ENCODE measurements at places on chromosomes 1 and 21.

- peaks cover 42% of the 10 kb centered on the region for H3K4me1 ChIP-seq
- no peaks in the 10 kb centered on the region for H3K27me3 ChIP-seq
- H3K27ac ChIP-seq = peak overlapping the region; percentile 35
- no peaks in the 10 kb centered on the region for H3K36me3 ChIP-seq
- H3K4me3 ChIP-seq = no peak overlapping the region
- peak; percentile 64 for DNase-seq
Measured at GRCh38 chr1:225977937-225978748, 21.0 kb downstream of the SDE2 start.

DNA sequence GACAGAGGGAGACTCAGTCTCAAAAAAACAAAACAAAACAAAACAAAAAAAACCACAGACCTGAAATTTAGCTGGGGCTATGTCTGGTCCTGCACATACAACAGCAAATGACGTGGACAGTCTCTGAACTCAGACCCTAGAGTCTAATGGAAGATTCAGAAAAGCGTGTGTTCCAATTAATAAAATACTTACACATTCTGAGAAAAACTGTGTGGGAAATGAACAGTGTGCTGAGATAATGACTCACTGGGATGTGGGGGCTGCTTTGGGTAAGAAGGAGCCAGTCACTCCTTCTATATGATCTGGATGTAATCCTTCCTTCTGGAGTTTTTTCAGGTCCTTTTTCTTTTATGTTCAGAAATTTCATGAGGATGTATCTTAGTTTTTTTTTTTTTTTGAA lies 29.4 kb downstream of the CLDN14 start:
- H3K27ac ChIP-seq = no peak overlapping the region
- H3K36me3 ChIP-seq = no peaks in the 10 kb centered on the region
- no peaks in the 10 kb centered on the region for H3K27me3 ChIP-seq

- no peak overlapping the region for H3K27ac ChIP-seq
- no peaks in the 10 kb centered on the region for H3K36me3 ChIP-seq
- H3K4me1 ChIP-seq = peaks cover 16% of the 10 kb centered on the region
- no peak overlapping the region for H3K4me3 ChIP-seq
Measured at GRCh38 chr1:84758968-84759491, 68.8 kb upstream of the SSX2IP start.

DNA sequence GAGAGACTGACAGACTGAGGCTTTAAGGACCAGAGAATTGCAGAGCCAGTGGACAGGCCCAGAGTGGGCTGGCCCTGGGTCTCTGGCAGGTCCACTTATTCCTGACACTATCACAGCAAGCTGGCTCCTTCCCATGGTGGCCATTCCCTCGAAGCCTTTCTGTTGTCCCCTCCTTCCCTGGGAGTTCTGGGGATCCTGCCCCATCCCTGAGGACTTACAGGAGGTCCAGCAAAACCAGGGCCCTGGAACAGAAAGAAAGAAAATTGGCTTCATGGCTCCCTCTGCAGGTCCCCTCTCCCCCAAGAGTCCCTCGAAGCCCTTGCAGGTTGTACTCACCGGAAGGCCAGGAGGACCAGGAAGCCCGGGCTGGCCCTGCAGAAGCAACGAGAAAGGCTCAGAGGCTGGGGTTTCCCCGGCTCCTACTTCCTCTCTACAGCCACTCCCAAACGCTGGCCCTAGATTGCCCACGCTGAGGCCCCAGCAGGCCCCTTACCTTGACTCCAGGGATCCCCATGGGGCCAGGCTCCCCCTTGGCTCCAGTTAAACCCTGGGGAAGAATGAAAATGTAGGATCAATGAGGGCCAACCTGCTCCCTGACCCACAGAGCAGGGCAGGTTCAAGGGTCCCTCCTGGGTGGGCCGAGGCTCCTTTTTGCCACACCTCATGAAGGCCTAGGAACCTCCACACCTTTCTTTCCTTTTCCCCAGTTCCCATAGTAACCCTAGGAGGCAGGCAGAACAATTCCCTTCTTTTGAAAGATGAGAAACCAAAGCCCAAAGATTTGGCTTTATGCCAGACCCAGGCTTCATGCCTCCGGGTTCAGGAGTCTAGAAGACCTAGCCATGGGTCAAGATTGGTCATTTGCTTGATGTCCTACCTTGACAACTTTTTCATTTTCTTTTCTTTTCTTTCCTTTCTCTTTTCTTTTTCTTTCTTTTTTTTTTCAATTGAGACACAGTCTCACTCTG lies 4.6 kb downstream of the COL9A2 start:
- H3K4me3 ChIP-seq = no peak overlapping the region
- no peak for DNase-seq
- no peaks in the 10 kb centered on the region for H3K27me3 ChIP-seq
- no peaks in the 10 kb centered on the region for H3K36me3 ChIP-seq

DNA sequence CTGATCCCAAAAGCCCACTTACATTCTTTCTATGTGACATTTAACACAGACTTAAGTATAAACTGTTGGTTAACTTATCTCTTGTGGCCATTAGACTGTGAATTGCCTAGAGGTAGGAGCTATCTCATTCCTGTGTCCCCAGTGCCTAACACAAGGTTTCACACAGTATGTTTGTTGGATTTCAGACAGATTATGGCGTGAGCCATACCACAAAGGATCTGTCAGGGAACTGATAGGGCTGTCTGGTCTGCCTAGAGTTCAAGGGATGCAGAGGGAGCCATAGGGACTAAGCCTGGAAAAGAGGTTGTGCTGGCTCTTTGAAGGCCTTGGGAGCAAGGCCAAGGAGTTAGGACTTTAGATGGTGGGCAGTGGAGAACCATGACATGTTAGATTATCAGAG lies 40.0 kb downstream of the MEF2D start:
- no peaks in the 10 kb centered on the region for H3K36me3 ChIP-seq
- peaks cover 30% of the 10 kb centered on the region for H3K4me1 ChIP-seq
- no peak overlapping the region for H3K27ac ChIP-seq
- no peaks in the 10 kb centered on the region for H3K27me3 ChIP-seq
- no peak overlapping the region for H3K4me3 ChIP-seq

DNA sequence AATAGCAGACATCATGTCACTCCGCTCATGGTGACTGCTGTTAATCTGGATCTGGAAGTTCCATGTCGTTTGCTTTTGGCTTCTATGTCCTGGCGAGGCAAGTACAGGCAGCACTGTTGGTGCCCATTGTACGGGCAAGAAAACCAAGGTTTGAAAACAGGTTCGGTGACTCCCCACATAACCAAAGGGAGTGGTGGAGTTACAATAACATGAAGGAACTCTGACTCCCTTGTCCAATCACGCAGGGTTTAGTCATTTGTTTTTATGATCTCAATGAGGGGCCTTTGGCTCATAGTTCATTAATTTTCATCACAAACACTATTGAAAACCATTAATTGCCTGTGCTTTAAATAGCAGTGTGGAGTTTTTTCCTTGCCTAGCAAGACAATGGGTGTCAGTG lies 82.9 kb upstream of the SSX2IP start:
- no peak overlapping the region for H3K27ac ChIP-seq
- no peak overlapping the region for H3K4me3 ChIP-seq
- no peak for DNase-seq
- no peaks in the 10 kb centered on the region for H3K27me3 ChIP-seq
- no peaks in the 10 kb centered on the region for H3K36me3 ChIP-seq
- H3K4me1 ChIP-seq = no peaks in the 10 kb centered on the region

GRCh38 chr1:178538192-178538916 lies 25.4 kb downstream of the TEX35 start:
- no peak overlapping the region for H3K27ac ChIP-seq
- peaks cover 30% of the 10 kb centered on the region for H3K4me1 ChIP-seq
- no peaks in the 10 kb centered on the region for H3K27me3 ChIP-seq
- DNase-seq = no peak

- no peak overlapping the region for H3K4me3 ChIP-seq
- DNase-seq = no peak
- H3K27ac ChIP-seq = peak overlapping the region; percentile 82
- H3K36me3 ChIP-seq = no peaks in the 10 kb centered on the region
Measured at GRCh38 chr1:84300501-84300900, 1.0 kb upstream of the SAMD13 start.

DNA sequence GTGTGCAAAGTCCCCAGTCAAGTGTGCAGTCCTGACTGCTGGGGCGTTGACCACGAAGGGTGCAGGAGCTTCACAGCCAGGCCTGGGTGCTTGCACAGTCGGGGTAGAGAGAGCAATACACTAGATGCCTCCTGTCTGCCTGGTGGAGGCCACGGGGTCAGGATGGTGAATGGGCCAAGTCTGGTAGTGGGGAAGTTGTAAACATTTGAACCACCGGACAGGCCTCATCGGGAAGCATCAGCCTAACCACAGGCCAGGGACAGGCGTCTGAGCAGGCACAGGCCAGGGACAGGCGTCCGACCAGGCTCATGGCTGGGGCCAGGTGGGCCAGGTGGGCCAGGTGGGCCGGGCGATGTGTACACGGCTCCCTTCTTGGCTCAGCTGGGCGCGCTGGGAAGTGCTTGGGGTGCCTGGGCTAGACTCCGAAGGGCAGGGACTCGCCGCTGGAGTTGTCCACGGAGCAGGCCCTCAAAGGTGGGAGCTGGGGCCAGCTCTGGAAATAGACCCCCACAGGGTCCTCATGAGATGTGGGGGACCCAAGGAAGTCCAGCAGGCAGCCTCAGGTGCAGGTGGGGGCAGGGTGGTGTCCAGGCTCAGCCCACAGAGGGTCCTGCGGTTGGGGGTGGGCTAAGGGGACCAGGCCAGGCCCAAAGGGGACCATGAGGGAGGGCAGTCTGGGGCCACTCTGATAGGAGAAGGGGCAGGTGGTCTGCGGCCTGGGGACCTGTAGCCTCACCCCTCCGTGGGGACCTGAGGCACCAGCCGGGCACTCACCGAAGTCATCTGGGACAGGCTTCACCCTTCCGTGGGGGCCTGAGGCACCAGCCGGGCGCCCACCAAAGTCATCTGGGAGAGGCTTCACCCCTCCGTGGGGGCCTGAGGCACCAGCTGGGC lies 15.0 kb downstream of the COL6A1 start:
- no peak overlapping the region for H3K4me3 ChIP-seq
- no peaks in the 10 kb centered on the region for H3K4me1 ChIP-seq
- DNase-seq = peak; percentile 10
- no peaks in the 10 kb centered on the region for H3K36me3 ChIP-seq
- H3K27me3 ChIP-seq = no peaks in the 10 kb centered on the region

DNA sequence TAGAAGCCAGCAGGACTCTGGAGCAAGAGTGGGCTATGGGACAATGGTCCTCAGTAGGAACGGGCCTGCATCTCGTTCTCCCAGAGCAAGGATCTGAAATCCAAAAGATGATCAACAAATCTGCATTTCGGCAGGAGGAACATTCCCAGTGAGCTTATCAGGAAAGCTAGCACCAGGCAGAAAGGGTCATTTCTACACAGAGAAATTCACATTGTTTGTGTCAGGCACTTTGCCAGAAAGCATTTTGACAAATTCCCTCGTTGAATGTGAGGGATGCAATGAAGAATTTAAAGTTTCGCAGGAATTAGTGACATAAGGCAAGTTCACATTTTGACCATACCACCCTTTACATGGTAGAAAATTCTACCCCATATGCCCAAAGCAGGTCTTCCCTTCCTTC lies 31.6 kb upstream of the ETS2 start:
- peaks cover 4% of the 10 kb centered on the region for H3K4me1 ChIP-seq
- H3K27ac ChIP-seq = no peak overlapping the region
- no peak for DNase-seq

DNA sequence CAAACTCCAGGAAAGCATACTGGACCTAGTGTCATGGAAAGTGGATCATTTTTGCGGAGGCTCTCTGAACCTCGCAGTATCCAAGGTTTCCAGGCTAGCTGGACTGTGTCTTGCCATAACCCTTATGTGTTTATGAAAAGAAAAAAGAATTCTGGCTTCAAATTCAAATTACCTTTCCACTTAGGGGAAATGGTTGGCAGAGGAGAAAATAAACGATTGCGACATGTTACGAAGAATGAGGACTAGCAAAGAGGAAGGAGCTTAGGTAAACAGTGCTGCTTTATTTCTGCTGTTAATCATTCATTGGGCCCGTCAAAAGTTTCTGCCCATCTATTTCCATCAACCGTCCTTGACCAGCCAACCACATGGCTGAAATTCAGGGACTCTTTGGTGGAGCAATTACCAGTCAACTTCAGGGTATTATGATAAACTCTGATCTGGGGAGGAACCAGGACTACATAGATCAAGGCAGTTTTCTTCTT lies at the start of gene C4BPA:
Gene C4BPA (plus strand): TSS at position 342 of the 482 bp plus-strand sequence. CDS start 8,793 bp downstream, outside the sequence.
- DNase-seq = no peak
- H3K27me3 ChIP-seq = no peaks in the 10 kb centered on the region
- no peak within 1 kb of the TSS for H3K4me3 ChIP-seq
- H3K27ac ChIP-seq = peak within 1 kb of the TSS; percentile 67
- no peaks in the 10 kb centered on the region for H3K36me3 ChIP-seq

GRCh38 chr1:29504709-29505410 lies 268.5 kb downstream of the PTPRU start:
- H3K4me3 ChIP-seq = no peak overlapping the region
- DNase-seq = no peak
- no peak overlapping the region for H3K27ac ChIP-seq

- no peak overlapping the region for H3K27ac ChIP-seq
- peaks cover 18% of the 10 kb centered on the region for H3K36me3 ChIP-seq
- no peak overlapping the region for H3K4me3 ChIP-seq
- no peaks in the 10 kb centered on the region for H3K4me1 ChIP-seq
- DNase-seq = no peak
- no peaks in the 10 kb centered on the region for H3K27me3 ChIP-seq
Measured at GRCh38 chr1:19780267-19780877, 19.3 kb downstream of the TMCO4 start.

DNA sequence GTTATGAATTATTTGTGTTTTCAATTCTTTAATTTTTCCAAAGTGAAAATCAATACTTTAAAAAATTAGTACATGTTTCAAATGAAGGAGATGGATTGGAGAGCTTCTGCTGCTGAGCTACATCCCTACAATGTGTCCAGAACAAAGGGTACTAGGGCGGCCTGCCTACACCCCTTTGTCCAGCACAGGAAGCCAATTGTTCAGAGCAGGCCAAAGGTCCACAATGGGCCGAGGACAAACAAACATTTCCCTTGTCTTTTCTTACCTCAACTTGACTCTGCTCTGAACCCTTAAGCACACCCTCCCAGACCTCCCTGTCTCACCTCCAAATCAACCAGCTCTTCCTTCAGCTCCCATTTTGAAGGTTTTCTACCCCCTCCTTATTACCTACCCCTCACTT lies 39.4 kb upstream of the CAMK1G start:
- H3K27ac ChIP-seq = no peak overlapping the region
- H3K27me3 ChIP-seq = no peaks in the 10 kb centered on the region
- no peak overlapping the region for H3K4me3 ChIP-seq
- no peaks in the 10 kb centered on the region for H3K36me3 ChIP-seq
- no peak for DNase-seq
- no peaks in the 10 kb centered on the region for H3K4me1 ChIP-seq

- no peaks in the 10 kb centered on the region for H3K36me3 ChIP-seq
- no peaks in the 10 kb centered on the region for H3K4me1 ChIP-seq
- DNase-seq = no peak
- no peak overlapping the region for H3K27ac ChIP-seq
- no peak overlapping the region for H3K4me3 ChIP-seq
Measured at GRCh38 chr1:199220031-199220430, 581.2 kb downstream of the PTPRC start.

GRCh38 chr1:172429331-172430127 lies 9.0 kb downstream of the C1orf105 start:
- no peaks in the 10 kb centered on the region for H3K36me3 ChIP-seq
- DNase-seq = peak; percentile 49
- H3K27ac ChIP-seq = no peak overlapping the region
- no peak overlapping the region for H3K4me3 ChIP-seq
- H3K27me3 ChIP-seq = no peaks in the 10 kb centered on the region

GRCh38 chr1:84436876-84437655 lies 38.8 kb downstream of the DNASE2B start:
- DNase-seq = no peak
- no peaks in the 10 kb centered on the region for H3K36me3 ChIP-seq
- H3K4me1 ChIP-seq = peaks cover 3% of the 10 kb centered on the region
- no peaks in the 10 kb centered on the region for H3K27me3 ChIP-seq

- H3K4me1 ChIP-seq = no peaks in the 10 kb centered on the region
- no peaks in the 10 kb centered on the region for H3K36me3 ChIP-seq
- H3K4me3 ChIP-seq = no peak overlapping the region
- no peak overlapping the region for H3K27ac ChIP-seq
Measured at GRCh38 chr1:20164694-20165202, 21.1 kb upstream of the UBXN10 start.
